NCI-H2227 treated with DMSO at 0.1 percent for 48 hours (cell line): ENCODE measurements at places on chromosomes 3 and 15.

GRCh38 chr3:51669241-51670052, 1.6 kb upstream of the TEX264 start:
- peak; percentile 6 for DNase-seq

DNA sequence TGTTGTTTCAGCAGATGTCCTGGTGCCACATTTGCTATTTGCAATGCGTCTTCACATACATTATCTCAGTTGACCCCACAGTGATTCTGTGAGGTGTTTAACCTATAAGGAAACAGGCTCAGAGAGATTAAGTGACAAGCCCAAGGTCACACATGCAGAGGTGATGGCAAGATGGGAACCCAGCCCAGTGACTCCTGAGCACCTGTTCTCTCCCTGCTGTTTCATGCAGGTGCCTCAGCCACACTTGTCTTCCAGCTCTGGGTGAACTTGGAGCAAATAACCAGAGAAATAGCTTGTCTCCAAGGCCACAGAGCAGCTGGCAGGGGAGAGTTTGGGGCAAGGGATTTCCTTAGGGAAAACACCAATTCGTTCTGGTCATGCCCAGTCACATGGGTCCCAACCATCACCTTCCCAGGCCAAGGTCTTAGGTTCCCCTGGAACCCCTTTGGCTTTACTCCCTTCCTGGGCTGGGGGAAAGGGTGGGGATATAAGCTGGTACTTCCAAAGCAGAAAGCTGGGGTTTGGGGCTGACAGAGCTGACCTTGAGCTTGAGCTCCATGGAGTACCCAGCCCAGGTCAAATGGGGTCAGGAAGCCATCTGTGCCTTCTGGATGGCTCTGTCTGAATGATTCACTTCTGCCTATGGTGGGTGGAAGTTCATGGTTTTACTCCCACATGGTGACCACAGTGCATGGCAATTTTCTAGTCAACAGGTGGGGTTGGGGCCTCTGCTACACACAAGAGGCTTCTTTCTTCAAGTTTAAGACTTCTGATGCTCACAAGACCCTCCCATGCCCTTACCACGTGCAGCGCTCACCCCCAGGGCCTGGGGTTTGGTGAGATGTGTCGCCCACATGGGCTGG, 22.4 kb downstream of the LIPC start:
- no peak for DNase-seq

DNA sequence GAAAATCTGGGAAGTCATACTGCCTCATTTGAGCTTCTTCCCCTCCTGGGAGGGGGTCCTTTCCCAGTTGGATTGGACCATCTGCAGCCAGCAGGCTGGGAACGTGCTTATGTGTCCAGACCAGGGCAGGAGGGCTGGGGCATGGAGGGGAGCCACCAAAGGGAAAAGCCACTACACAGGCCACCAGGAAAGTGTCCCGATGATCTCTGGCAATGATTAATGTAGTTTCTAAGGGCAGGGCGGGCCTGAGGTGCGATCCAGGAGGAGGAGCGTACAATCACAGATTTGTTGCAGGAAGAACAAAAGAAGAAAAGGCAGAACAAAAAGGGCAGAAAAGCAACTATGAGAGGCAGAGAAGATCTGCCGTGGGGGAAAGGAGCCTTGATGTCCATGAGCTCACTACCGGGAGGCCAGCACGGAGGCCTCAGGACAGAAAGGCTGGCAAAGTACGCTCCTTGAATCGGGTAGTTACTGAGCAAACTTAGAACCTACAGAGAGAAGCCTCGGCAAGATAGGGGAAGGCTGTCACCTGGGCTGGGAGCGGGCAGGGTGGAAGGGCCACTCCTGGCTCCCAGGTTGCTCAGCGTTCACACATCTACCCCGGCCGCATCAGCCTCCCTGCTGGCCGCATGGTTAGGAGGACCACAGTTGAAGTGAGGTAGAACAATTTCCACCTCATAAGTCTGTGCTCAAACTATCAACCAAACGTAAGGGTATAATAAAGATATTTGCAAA, 79.5 kb upstream of the PCSK6 start:
- DNase-seq: no peak

DNA sequence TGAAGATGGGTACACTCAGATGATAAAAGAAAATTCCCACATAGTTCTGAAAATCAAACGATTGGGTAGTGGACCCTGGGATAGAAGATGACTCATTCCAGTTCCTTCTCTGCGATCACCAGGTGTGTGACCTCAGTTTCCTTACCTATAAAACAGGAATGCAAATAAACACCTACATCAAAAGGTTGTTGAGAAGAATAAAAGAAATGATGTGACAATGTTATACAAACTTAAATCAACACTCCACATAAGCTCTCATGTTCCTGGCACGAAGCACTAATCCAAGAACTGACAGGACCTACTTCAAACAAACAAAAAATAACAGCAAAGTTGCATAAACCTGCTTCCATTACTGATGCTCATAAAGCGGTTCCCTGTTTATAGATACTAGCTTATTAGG, 69.2 kb downstream of the RORA start:
- no peak for DNase-seq

- no peak for DNase-seq
Measured at GRCh38 chr3:155494332-155494731, 200.8 kb upstream of the STRIT1 start.

GRCh38 chr3:79103307-79103706, 664.5 kb downstream of the ROBO1 start:
- no peak for DNase-seq

- no peak for DNase-seq
Measured at GRCh38 chr3:157518881-157519280, 15.7 kb upstream of the VEPH1 start.

GRCh38 chr15:90564051-90564450, 34.3 kb downstream of the CRTC3 start:
- no peak for DNase-seq

DNA sequence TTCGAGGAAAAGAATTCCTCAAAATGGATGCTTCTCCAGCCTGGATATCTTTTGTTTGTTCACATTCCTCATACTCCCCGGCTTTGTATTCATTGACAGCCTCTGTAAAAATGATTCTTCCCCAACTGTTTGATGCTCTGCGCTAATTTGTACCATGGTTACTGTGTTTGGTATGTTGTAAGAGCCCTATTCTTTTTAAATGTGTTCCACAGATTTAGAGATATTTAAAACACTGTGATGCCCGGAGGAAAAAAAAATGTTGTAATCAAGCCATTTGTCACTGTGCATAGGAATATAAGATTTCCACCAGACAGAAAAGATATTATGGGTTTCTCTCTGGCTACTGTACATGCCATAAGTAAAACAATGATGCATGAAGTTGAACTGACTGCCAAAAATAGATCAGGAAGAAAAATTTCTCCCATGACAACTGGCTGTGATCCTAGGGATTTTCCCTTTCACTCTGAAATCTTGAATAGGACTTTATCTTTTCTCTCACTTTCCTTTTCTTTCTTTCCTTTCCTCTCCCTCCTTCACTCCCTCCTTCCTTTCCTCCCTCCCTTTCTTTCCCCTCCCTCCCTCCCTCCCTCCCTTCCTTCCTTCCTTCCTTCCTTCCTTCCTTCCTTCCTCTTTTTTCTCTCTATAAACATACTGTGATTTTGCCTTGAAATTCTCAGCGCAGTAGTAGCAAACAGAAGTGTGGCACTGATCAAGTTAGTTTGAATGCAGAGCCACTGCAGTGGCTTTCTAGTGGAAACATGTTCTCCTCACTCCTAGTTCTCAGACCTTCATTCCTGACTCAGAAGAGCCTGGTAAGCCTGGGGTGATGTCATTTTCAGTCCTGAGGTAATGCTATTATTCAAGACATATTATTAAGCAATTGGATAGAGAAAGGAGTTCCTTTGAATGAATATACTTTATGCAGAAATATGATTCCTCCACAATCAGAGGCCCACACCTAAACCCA, 254.9 kb upstream of the TBL1XR1 start:
- peak; percentile 38 for DNase-seq

DNA sequence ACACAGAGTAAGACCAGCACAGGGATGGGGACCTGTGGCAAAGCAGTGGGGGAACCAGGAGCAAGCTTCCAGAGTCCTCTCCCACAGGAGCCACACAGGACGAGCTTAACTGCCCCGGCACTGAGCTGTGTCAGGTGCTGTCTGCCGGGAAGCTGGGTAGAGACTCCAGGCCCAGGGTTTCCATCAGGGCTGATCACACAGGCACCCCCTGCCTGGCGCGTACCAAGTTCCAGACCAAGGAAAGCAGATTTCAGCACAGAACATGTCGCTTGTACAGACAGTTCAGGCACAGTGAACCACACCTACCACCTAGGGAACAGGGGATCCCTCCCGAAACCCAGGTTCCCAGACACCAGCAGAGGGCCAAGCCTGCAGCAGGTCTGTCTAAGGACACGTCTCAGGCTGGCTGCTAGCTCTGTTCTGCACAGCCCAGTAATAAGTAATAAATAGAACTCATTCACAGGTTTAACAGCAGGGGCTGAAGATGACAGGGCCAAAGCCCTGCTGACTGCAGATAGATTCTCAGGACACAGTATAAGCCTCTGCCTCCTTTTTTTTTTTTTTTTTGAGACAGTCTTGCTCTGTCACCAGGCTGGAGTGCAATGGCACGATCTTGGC, 30.2 kb upstream of the OCA2 start:
- no peak for DNase-seq
